Eye (tissue), 1 donor: ENCODE measurements at places on chromosomes 16 and 17.
A peak's percentile ranks its signal among the peaks of the same experiment; 100 is the strongest.

DNA sequence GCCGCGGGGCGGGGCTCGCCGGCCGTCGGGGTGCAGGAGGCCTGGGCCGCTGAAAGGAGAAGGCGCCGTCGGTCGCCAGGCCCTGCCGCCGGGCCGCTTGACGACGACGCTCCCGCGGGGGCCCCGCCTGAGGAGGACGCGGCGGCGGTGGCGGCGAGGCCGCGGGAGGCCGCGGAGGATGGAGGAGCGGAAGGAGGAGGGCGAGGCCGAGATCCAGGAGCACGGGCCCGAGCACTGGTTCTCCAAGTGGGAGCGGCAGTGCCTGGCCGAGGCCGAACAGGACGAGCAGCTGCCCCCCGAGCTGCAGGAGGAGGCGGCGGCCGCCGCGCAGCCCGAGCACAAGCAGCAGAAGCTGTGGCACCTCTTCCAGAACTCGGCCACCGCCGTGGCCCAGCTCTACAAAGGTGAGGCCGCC, 430 bp downstream of the HAPSTR1 start:
- DNase-seq: peak; percentile 64

DNA sequence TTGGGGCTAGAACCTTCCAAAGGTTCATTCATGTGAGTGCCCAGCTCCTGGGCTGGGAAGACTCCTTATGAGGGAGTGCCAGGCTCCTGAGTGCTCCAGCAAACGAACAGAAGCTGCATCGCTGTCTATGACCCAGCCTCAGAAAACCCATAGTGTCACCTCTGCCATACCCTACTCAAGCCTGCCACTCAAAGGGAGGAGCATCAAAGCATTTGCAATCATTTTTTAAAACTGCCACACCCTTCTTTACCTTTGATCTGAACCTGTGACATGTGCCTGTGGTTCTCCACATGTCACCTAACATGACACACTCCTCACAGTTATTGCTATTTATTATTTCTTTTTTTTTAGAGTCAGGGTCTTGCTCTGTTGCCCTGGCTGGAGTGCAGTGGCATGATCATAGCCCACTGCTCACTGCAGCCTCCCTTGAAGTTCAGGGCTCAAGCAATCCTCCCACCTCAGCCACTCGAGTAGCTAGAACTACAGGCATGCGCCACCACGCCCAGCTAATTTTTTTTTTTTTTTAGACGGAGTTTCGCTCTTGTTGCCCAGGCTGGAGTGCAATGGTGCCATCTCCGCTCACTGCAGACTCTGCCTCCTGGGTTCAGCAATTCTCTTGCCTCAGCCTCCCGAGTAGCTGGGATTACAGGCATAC, 7.3 kb upstream of the KDM8 start:
- DNase-seq: no peak

GRCh38 chr16:27514806-27515205, 34.9 kb downstream of the GTF3C1 start:
- DNase-seq: no peak

GRCh38 chr16:17831330-17831729, 360.6 kb upstream of the XYLT1 start:
- DNase-seq: no peak

DNA sequence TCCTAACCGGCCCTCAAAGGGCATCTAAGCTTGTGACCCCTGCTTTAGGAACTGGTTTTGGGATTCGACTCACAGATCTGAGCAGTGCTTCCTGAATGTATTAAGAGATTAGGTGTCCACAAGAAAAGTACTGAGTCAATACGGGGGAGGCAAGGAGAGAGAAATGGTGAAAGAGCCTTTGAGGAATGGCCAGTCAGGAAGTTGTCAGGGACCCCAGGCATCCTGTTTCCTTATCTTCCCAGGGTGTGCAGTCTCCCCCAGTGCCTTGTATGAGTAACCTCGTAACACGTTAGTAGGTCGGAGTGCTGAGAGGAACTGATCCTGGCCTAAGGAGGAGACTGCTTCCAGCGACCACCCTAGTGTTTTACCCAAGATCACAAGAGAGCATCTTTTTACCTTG, 16.4 kb upstream of the TMED6 start:
- DNase-seq: no peak

- DNase-seq: peak; percentile 61
Observed at GRCh38 chr16:56192986-56193945, 2.0 kb downstream of the GNAO1 start.
